NCI-H2029 treated with DMSO at 0.1 percent for 48 hours (cell line): ENCODE measurements at places on chromosomes 5 and 9.
A peak's percentile ranks its signal among the peaks of the same experiment; 100 is the strongest.

DNA sequence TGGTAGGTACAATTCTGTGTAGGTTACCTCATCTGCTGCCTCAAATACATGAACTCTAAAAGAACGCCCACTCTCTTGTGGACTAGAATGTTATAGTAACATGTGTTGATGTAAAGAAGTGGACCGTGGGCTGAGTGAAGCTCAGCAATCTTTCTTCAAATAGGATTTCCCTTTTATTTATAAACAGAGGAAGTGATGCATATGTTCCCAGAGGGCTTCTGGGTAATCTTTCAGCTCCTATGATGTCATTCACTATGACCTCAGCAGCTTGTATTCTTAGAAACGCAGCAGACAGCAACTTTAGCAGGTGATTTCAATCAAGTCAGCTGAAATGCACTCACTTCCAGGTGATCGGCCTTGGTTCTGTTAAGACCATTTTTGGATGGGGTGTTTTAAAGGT is 14.4 kb downstream of the F2RL2 start:
- DNase-seq = no peak

- DNase-seq = no peak
Observed at GRCh38 chr5:80156156-80156555, 99.7 kb downstream of the SERINC5 start.

GRCh38 chr9:106333481-106333880 is 529.5 kb upstream of the ZNF462 start:
- peak; percentile 87 for DNase-seq

- no peak for DNase-seq
Observed at GRCh38 chr5:126525630-126526245, 69.3 kb downstream of the ALDH7A1 start.
